ENCODE measurements at places on chromosomes 7 and 10.

DNA sequence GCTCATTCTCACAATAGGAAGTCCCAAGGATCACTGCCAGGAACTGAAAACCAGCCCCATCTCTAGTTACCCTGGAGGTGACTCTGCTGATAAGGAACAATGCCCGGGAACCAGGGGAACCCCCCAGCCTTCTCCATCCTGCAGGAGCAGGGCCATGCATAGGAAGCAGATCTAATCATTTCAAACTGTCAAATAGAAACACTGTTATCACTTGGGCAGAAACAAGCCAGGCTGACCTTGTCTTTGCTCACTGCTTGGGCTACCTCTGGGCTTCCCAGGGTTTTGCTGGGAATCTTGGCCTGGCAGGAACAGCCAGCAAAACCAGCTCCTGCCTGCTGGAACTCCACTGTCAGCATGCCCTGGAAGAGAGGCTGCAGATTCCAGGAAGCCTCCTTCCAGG lies 114.1 kb downstream of the RNF216 start:
- no peak for DNase-seq

- no peak for DNase-seq
Measured at GRCh38 chr7:43758822-43759683, 573 bp downstream of the BLVRA start.

GRCh38 chr7:73625276-73625675 lies 954 bp upstream of the MLXIPL start:
- no peak for DNase-seq

GRCh38 chr10:56633876-56634452 lies 272.9 kb upstream of the ZWINT start:
- DNase-seq = no peak

- DNase-seq = no peak
Measured at GRCh38 chr10:5811387-5811821, 1.8 kb downstream of the GDI2 start.

- DNase-seq = no peak
Measured at GRCh38 chr10:32105782-32106382, 49.7 kb upstream of the KIF5B start.

GRCh38 chr7:24390376-24391157 lies 106.6 kb downstream of the NPY start:
- no peak for DNase-seq

DNA sequence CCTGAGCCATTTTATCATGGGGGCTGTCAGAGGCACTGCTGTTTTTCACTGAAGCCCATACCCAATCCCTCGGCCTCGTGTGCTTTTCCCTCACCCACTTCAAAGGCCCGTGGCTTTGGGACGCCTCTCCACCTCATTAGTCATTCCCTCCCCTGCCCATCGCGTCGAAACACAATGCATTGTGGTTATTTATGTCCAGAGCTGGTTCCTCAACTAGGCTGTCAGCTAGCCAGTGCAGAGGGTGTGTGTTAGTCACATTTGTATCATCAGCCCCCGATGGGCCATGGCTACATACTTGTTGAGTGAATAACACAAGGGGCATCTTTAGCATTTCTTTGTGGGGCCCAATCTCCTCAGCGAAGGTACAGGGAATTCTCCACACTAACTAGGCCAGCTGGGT lies 3.8 kb upstream of the CRCP start:
- no peak for DNase-seq

DNA sequence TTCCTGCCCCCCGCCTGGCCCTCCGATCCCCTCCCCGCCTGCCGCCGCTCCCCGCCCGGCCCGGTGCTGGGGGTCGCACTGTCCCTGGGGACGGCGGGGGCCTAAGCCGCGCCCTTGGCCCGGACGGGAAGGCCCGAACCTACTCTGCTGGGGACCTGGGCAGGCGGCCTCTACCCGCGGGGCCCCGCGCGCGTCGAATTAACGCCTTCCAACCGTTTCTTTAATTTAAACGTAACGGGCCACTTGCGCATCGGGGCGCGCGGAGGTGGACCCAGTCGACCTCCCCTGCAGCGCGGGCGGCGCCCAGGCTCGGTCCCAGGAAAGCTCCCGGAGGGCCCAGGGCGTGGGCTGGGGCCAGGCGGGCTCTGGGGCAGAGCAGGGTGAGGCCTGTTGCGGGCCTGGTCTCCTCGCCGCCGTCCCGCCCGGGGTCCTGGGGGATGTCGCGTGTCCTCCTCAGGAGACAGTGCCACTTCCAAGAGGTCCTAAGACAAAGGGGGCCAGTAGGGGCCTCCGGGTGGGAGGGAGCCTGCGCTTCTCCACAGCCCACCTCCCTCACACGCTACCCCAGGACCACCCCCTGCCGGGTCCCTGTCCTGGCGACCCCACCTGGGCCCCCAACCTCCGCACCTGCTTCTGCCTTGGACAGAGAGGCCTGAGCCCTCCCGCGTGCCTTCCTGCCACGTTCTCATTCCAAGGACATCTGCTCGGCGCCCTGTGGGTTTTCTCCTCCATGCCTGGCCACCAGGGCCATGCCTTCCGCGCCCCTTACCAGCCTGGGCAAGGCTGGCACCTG lies 658 bp upstream of the PTPRN2 start:
- no peak for DNase-seq

DNA sequence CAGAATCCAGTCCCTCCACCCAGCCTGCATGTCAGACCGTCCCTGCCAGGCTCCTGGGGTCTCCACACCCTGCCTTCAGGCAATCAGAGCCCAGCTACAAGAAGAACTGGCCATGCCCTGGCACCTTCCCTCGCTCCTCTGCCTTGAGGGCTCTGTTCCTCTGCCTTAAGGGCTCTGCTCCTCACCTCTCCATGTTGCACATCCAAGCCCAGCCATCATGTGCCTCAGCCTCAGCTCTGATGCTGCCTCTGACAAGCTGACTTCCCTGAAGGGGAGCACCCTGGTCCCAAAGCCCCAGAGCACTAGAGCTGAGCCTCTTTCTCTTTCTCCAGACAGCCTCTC lies 50.3 kb upstream of the ANTXRL start:
- no peak for DNase-seq

DNA sequence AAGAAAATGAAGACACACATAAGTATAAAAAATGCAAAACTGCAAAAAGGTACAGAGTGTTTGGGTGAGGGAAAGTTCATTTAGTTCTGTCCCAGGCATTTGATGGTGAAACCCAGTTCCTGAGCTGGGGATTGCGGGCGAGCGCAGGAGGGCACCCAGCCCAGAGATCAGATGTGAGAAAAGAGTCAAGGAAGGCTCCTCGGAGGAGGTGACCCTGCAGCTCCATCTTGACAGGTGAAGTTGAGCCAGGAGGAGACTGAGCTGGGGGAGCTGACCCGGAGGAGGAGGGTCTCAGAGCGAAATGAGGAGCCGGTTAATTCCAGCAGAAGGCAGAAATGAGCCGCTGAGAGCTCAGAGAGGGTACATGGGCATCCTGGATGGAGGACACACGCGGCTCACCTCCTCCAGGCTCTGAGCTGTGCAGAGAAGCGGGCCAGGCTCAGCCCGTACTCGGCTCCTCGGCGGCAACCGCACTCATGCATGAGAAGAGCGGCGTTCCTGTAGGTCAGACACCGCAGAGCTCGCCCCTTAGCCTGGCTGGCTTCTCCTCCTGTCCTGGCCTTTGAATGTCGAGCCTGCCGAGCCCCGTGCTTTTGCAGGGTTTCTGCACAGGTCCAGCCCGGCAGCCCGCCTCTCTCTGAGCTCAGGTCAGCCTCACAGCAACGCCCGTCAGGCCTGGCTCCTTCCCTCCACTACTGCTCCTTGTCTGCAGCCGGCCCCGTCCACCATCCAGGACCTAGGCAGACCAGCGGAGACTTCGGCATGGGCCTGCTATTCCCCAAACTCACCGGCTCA lies 9.5 kb upstream of the RAMP3 start:
- no peak for DNase-seq

GRCh38 chr7:155213955-155214740 lies 83.5 kb upstream of the INSIG1 start:
- no peak for DNase-seq

DNA sequence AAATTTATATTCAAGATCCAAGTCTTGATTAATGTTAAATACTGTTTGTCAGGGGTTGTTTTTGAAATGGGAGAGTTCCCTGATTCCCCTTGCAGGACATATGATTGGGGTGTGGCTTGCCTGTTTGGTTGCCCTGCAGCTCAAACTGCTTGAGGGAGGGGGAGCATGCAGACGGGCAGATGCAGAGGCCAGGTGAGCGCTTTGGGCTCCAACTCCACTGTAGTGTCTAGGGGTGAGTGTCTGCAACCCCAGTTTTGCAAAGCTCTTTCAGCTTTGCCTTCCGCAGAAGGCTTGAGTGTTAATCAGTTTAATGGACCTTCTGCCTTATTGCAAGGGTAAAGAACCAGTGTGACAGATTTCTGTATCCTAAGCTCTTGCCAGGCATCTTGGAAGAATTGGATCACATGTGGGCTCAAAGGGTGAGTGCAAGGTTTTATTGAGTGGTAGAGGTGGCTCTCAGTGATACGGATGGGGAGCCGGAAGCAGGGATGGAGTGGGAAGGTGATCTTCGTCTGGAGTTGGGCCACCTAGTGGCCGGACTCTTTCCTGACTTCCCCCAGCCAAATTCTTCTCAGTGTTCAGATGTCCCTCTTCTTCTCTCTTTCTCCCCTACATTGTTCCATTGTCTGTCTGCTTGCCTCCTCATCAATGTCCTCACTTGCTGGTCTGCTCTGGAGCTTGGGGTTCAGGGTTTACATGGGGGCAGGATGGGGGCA lies 479.7 kb downstream of the ATRNL1 start:
- DNase-seq = no peak

DNA sequence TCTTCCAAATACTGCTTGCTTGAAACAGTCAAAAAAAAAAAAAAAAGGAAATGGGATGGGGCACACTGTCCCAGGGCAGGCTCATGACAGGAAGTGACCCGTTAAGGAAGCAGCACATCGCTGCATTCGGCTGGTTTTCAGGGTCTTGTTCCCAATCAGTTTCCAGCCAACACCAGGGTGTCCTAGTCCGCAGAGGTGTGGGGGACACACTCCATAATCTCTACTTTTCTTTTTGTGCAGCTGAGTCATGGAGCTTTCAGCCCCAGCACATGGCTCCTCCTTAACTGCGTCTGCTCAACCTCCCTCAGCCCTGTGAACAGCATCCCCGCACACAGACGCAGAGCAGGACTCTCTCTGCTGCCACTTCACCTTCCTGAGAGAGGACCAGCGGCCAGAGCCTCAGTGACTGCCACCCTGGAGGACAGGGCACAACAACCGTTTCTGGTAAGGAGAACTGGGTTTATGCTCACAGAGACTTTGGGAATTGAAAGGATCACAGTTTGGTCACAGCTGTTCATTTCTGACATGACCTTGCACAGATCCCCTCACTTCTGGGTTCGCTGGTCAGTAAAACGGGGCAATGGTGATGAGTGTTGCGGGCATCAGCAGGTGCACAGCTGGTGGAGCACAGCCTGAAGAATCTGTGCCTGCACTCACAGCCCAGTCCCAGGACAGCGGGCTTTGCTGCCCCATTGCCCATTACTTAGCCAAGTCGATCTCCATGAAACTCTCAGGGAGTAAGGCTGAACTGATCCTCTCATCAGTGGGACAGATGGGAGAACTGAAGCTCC lies at the start of gene GIMAP5:
Gene GIMAP5 (plus strand): TSS at position 154 of the 791 bp plus-strand sequence. CDS start 3,467 bp downstream, outside the sequence.
- DNase-seq = no peak

- DNase-seq = no peak
Measured at GRCh38 chr7:159115601-159116501, 28.8 kb downstream of the VIPR2 start.

- no peak for DNase-seq
Measured at GRCh38 chr7:52876402-52876801, 159.0 kb upstream of the POM121L12 start.

DNA sequence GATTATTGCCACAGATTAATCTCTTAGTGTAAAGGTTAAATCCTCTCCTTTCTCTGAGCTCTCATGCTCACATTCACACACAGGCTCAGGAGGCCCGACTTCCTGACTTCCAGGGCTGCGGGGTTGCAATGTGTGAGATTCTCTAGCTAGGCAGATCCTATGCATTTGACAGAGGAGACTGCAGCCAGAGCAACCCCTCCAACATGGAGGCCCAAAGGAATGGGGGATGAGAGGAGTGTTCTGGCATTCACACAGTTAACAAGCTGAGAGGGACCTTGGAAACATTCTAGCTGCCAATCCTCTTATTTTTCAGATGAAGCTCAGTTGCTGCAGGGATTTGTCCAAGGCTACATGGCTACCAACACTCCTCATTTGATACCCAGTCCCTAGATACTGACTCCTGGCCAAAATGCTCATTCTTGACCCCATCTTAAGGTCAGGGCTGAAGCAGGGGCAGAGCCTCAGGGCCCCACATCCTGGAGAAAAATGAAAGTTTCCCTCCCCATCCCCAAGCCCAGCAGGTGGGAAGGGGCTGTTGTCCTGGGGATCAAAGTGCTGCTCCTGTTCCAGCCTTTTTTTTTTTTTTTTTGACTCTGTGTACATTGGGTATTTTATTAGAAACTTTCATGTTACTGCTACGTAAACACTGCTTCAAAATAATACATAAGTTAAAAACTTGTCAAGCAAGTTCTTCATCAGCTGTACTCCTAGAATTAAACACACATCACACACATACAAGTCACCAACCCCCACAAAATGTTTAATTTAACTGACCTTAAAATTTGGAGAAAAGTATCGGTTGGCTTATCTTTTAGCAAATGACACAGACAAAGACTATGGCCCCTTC lies 325.6 kb downstream of the PLXNA4 start:
- no peak for DNase-seq

- DNase-seq = no peak
Measured at GRCh38 chr7:116340943-116341907, 130.9 kb downstream of the TES start.

DNA sequence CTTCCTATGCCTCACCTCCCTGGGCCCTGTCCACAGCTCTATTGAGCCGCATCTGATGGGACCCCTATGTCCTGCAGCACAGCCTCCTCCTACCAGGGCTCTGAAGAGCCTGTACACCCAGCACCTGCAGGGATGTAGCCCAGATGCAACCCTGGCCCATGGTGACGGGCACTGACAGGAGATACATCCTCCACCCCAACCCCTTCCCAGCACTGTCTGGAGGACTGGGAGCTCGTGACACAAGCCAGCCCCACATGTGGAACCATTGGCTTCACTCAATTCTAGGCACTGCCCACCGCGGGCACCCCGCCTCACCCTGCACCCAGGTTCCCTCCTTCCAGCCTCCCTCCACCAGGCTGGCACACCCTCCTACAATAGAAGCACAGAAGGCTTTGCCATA lies 2.6 kb upstream of the GRB10 start:
- no peak for DNase-seq

DNA sequence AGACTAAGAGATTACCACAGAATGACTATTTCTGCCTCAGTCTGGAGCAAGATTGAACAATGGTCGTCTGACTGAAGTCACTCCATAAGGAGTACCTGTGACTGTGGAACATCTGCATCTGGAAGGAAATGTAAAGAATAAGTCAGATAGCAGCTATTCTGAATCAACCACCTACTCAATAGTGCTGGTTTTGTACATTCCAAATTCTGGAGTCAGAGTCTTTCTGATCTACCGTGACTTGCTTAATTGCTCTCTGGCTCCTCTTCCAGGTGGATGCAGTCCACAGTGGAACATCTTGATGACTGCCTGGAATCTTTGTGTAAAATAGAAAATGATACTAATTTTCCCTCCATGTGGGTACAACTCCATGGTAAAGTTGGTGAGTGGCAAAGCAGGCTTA lies 156.3 kb upstream of the SEMA3C start:
- no peak for DNase-seq

DNA sequence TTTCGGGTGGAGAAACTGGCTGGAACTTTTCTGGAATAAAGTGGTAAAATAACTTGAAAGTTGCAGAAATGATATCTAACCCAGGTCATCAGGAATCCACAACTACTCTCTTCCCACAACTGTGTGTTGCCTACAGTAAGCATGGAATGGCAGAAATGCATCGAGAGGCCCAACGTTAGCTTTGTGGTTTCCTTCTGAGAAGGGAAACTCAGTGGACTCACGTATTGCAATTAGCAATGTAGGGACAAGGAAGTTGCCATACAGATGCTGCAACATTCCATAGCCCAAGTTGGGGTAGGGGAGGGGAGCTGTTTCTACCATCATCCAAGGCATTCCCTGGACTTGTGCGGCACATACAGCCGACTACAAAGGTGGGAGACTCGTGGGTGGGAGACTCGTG lies 1.9 kb downstream of the PON1 start:
- no peak for DNase-seq
